Hematopoietic multipotent progenitor cell treated with erythropoietin and hydrocortisone succinate and interleukin-3 and kit ligand, for 17 days (in vitro differentiated cells): ENCODE measurements at places on chromosomes 16 and 17.

DNA sequence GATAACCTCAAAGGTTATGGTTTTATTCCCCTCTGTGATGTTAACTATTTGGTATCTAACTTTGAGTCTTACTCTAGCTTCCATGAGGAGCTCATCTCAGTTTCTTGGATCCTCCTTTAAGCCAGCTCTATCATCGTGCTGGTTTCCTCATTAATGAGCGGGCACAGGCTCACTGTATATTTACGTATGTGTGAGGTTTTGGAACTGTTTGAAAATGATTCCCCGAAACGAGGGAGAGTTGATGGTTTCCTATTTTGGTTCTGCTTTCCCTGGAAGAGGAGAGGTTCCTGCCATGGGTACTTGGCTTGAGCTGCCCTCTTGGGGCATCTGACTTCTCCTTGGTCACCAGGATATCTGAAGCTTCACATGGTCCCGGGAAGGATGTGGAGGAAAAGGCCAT is 32.7 kb upstream of the PIK3R6 start:
- DNase-seq = no peak

GRCh38 chr16:2924901-2925755 is 13.4 kb downstream of the FLYWCH1 start:
- no peak for DNase-seq

DNA sequence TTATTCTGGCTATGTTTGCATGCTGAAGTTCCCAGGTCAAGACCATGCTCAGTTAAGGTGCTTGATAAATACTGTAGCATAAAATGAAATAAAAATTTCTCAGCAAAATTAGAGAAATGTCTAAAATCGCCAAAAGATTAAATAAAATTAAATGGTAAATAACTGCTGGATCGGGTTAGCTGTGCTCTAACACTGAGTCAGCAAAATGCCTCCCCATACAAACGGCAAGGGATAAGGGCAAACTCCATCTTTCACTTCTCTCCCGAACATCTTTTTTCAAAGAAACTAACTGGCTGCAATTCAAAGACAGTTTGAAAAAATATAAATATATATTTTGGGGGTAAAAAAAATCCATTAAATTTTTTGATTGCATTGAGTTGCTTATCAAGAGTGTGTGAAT is 162.2 kb upstream of the ZFHX3 start:
- no peak for DNase-seq

GRCh38 chr16:26091511-26091910 is 399.8 kb downstream of the HS3ST4 start:
- no peak for DNase-seq

DNA sequence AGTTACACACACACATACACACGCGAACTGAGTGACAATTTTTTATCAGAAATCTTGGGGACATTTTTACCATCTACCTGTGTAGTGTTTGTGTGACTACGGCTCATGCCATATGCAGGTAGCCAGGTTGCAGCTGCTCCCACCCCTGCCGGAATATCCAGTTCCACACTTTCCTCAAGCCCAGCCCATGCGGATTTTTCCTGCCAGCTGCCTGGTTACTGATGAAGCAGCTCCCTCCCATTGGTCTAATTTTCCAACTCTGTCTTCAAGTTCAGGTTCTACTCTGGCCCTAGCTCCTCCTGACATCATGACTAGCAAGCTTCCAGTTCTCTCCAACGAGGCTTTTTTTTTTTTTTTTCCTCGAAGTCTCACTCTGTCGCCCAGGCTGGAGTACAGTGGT is 4.8 kb downstream of the GSG1L2 start:
- DNase-seq = no peak

GRCh38 chr17:81722184-81723120 is 10.4 kb downstream of the SLC25A10 start:
- DNase-seq = peak; percentile 68

GRCh38 chr17:29613856-29614255 is 8.9 kb downstream of the CORO6 start:
- no peak for DNase-seq

DNA sequence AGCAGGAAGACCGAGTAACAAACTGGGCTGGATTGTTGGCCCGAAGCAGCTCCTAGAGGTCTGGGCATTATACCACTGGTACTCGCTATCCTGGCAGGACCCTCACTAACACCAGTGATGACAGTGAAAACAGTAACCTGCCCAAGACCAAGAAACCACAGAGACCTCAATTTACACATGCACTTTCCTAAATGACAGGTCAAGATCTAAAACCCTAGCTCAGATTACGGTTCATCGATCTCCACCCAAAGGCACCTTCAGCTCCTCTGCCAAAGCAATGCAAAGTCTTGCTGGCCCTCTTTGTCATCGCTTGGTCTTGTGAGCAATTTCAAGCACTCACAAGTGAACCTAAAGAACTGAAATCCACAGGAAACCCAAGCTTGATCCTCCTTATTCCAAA is 1.5 kb downstream of the PIP4K2B start:
- DNase-seq = no peak

GRCh38 chr16:89903908-89904515 is 14.7 kb upstream of the MC1R start:
- DNase-seq = no peak
